MCF 10A (cell line): ENCODE measurements at places on chromosomes 4 and X. TPM values are rescaled to one million over a fixed set of nuclear protein-coding genes. Genes with fewer than 3 reads are reported as not detected.

DNA sequence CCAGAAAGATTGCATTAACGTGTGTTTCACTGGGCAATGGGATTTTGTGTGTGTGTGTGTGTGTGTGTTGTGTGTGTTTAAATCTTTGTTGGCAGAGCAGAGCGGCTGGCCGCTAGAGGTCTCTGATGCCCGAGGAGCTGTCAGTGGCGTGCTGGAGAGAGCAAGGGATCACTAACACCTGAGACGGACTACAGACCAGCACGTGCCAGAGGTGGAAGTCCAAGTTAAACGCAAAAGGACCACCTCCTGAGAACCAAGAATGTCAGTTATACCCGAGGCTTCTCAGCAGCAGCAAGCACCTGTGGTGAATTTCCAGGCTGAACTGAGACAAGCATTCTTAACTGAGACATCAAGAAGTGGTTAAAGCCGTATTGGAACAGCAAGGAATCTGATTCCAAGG, 9.0 kb upstream of the SLC25A14 start:
- peak; percentile 66 for DNase-seq

GRCh38 chr4:35965300-35965699, 279.0 kb downstream of the ARAP2 start:
- no peak for DNase-seq

DNA sequence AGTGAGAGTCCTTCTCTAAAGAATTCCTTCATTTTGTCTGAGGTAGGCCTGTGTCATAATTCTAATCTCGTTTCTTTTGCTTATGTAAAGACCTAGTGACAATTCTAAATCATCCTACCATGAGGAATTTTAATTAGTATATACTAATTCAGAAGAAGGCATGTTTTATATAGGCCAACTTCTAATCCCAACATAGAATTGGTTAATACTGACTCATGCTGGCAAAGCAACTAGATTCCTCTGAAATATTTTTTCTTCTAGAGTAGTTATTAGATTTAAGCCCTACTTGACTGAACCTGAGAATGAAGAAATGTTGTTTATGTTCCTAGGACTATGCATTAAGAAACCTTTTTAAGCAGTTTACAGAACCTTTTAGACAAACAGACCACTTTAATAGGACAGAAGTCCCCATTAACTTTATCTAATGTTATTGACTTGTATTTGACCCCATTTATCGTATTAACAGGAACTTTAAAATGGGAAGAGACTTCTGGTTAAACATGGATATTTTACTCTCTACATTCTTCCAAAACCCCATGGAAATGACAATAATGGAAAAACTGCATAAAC, 56.1 kb upstream of the EIF1AX start:
- no peak for DNase-seq

- DNase-seq = no peak
These were observed 20.4 kb upstream of the ATXN3L start for GRCh38 chrX:13340182-13340791.

DNA sequence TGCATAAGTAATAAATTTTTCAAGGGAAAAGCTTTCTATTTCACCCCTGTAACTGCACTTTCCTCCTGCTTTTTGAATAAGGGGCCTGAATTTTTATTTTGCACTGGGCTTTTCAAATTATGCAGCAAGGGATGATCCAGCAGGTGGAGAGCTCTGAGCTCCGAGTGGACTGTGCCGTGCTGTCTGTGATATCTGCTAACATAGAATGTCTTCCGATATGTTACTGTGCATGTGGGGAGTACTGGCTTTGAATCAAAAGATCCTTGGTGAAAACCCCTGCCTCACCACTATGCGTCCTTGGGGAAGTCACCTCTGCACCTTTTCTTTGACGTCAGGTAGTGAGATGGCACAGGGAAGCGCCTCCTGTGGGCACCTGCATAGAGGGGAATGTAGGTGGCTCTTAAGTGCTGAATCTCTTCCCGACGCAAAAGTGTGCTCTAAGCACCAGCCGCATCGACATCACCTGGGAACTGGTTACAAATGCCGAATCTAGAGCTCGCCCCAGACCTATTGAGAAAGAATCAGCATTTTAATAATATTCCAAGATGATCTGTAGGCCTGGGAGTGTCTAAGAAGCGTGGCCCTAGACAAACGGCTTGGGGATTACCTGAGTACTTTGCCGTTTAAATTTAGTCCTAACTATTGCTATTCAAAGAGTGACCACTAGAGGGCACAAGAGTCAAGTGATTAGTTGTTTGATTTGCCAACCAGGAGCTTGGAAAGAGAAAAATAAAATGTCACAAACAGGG, 19.2 kb upstream of the WFS1 start:
- DNase-seq = peak; percentile 74

DNA sequence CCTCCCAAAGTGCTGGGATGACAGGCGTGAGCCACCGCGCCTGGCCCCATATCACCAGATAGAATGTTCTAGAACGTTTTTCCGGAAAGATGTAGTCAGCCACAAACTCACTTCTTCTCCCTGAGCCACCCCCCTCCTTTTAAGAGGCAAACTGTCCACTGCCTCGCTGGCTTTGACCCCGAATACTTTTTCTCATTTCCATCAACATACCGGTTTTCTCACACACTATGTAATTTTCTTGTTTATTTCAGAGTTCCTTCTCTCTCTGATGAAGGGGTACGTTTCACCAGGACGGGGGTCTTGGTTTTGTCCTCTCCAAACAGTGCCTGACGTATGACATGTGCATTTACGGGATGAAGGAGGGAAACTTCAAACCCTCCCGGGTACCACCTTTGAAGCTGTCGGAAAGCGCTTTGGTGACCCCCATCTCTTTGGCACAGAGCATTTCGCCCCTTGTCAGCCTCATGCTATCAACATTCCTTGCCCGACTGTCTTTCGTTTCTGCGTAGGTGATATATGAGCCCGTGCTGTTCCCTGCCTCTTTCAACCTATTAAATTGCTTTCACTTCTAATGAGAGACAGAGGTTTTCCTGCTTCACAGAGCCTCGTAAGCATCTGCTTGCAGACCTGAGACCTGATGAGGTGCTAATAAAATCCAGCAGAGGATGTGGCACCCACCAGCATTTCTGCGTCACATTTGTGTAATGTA, 73.8 kb downstream of the CRLF2 start:
- no peak for DNase-seq

DNA sequence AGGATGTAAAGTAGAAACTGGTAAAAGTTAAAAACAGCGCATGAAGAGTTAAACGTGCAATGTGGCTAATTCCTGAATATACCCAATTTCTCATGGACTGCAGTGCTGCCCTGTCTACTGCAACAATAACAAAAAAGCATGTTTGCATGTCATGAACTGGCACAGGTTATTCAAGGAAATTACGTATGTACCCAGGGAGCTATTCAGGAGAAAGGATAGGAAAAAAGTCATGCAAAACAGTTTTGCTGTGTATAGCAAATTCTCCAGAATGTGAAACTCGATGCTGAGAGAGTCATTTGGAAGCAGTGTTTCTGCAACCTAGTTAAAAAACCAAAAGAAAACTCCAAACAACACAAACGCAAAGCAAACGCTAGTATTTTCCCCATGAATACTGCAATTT, 381.5 kb upstream of the PRKX start:
- no peak for DNase-seq

DNA sequence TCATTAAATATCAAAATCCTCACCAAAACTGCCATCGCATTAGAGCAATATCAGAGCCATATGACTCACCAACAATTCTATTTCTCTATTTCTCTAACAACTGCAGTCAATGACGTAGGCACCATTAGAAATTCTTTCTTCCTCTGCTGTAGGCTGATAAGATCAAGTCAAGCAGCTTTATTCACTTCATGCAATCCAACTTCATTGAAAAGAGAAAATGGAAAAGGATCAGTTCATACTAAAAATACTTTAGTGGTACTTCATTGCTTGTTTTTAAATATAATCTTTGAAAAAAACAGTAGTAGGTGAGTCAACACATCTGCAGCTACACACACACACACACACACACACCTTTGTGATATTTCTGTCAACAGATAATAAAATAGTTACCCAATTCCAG, 345.3 kb upstream of the TENM3 start:
- DNase-seq = peak; percentile 28

DNA sequence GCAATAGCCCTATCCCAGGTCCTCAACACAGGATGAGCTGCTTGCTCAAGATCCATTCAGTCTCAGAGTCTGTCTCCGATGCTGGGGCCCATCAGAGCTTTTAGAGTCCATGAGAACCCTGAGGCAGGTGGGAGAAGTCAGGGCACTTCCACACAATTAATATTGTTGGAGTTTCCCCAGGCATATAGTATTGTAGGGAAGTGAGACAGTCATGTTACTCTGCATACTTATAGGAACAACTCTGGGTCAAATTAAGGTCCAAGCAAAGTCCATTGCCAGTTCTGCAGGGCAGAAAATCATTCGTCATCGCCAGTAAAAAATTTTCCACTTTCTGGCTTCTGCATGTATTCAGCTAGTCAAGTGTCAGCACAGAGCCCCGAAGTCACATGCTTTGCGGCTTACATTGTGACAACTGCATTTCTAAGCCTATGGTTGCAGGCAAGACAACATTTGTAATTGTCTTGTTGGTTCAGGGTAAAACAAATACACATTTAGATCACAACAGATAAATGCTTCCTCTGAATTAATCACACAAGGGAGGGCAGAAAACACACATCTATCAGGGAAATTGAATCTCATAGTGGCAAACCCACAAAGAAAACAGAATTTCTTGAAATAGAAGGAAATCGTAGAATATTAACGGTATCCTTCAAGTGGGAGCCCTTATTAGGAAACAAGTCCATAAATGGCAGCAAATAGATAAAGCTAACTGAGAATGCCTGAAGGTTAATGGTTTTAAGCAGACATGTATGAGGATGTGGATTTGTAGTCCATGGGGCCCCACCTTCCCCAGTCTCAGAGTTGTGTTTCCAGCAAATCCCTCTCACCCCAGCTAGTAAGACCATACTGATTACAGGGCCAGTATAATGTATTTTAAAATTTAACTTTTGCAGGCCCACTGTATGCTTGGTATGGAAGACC, 412.1 kb upstream of the RASGEF1B start:
- no peak for DNase-seq

- no peak for DNase-seq
These were observed 575 bp downstream of the TREX2 start for GRCh38 chrX:153445106-153445855.

DNA sequence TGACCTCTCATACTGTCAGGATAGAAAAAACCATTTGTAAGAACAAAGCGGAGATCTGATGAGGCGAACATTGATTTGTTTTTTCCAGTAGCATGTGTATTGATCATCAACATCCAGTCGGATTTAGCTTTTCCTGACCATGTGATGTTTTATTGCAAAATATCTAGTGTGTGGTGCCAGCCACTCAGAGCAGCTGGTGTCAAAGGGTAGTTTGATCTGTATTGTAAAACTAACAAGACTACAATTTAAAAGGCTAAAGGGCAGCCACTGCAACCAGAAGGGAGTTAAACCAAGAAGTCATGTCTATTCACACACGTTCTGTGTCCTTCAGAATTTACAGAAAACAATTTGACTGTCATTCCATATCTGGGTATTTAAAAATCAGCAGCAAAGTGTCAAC, 719.0 kb upstream of the FRG1 start:
- DNase-seq = no peak

DNA sequence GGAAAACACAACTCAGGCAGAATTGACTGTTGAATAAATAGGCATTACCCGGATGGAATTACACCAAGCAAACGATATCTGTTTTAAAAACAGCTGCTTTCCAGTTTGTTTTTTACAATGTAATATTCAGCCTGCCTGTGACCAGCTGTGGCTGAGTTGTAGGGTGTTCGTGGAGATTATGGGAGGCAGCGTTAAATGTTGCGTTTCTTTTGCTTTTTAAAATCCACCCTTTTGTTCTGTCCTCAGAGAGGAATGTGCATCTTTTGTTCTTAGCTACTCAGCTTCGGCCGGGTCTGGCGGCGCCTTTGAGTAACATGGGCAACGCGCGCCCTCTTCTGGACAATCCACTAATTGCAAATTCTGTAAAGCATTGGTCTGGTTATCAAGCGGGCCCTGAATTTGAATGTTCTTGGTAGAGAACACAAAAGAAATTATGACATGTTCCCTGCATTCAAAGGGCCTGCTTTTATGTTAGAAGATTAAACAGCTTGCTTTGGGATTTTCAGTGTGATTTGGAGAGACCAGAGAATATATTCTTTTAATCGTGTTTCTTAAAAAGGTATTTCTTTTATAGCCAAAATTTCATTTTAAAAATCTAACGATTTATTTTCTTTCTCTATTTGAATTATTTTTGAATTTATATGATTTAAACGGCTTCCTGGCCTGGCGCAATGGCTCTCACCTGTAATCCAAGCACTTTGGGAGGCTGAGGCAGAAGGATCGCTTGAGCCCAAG, 76.3 kb upstream of the TRIM2 start:
- DNase-seq = peak; percentile 86

DNA sequence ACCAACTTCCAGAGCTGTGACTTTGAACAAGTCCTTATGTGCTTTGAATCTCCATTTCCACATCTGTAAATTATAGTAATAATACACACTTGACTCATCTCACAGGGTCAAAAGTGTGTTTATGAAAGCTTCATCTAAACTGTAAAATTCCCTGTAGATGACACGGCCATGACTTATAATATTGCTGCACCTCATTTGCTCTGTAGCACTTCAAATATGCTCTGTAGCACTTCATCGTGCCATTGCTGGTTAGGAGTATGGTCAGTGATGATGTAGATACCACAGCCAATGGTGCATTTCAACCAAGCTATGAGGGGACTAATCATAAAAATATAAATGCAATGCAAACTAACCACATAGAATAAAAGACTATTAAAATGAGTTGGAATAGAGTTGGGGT, 318.6 kb downstream of the ANK2 start:
- no peak for DNase-seq

- DNase-seq = no peak
These were observed 22.0 kb upstream of the TMPRSS11B start for GRCh38 chr4:68267433-68267944.

- DNase-seq = peak; percentile 78
These were observed 113.7 kb downstream of the USP46 start for GRCh38 chr4:52545099-52546069.

- DNase-seq = no peak
These were observed 6.3 kb downstream of the STX18 start for GRCh38 chr4:4535590-4535989.

GRCh38 chr4:19936476-19936875, 315.2 kb upstream of the SLIT2 start:
- no peak for DNase-seq

Gene GAGE12H
- not detected in 2 replicates for total RNA-seq

Gene TAF7L
- total RNA-seq = 0.21 TPM in 1 of 2 replicates, not detected in the other

Gene ASB5
- not detected in 2 replicates for total RNA-seq

Gene EPHA5
- total RNA-seq = 0.12 and 0.28 TPM in 2 replicates

Gene PABPC1L2B
- not detected in 2 replicates for total RNA-seq

Gene KDR
- total RNA-seq = 0.34 and 0.37 TPM in 2 replicates
